Stimulated activated CD8-positive, alpha-beta memory T cell treated with anti-CD3 and anti-CD28 coated beads, Interleukin-4, amount 100 ng/mL, for 1 hour (primary cell): ENCODE measurements at places on chromosomes 11 and 22.
A peak's percentile ranks its signal among the peaks of the same experiment; 100 is the strongest.

GRCh38 chr11:73645972-73646631 lies at the start of gene PLEKHB1:
TSS of gene PLEKHB1 (plus strand) at chr11:73646581. CDS start at chr11:73646609, 28 bp downstream.
- DNase-seq: no peak

DNA sequence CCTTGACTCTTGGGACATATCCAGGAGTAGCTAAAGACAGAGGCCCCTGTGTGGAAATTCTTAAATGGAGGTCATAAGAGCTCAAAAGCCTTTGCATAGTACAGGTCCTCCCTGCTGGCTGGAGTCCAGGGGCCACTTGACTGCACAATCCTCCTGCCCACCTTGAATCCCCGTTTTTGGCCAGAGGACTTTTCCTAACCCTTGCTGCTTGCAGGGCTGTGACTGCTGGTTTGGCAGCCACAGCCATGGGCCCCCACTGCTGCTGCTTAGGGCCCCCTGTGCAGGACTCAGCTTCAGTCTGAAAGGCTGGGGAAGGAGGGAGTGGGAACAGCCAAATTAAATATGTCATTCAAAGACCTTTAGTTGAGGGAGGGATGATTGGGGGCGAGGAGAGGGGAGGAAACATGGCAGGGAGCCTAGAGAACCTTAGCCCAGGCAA lies 33.4 kb downstream of the ARHGAP1 start:
- DNase-seq: no peak

- no peak for DNase-seq
These were observed 1.4 kb upstream of the SIGIRR start for GRCh38 chr11:416051-416756.

- no peak for DNase-seq
These were observed 77.4 kb upstream of the CRYBB3 start for GRCh38 chr22:25122136-25122764.

DNA sequence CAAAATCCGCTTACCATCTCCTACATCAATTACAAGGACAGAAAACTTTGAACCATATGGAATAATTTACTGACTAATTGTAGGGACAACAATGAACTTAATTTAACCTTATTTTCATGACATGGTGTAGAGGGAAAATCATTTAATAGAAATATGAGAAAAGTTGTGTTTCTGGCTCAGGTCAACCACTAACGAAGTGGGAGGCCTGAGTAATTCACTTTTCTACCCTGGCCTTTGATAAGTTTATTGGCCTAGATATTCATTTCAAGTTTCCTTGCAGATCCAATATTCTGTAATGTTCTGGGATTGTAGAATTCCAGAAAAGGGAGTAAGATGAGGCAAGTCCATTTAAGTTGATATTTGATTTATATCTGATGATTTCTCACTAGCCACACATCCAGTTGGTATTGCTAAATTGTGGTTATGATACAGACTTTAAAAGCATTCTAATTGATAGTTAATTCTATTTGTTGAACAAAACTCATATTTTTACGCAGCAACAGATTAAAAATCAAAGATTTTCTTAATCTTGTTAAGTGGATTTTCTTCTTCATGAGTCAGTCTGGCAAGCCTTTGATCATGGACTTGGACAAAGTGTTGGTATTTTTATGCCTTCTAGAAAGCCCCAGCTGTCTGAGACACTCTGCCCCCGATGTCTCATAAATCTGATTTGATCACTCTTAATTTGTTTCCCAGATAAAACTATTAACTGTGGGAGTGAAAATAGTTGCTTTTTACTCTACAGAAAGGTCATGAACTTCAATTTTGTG lies 336.5 kb downstream of the TMEM135 start:
- DNase-seq: no peak

GRCh38 chr22:45205276-45205925 lies 35.3 kb downstream of the KIAA0930 start:
- DNase-seq: no peak

DNA sequence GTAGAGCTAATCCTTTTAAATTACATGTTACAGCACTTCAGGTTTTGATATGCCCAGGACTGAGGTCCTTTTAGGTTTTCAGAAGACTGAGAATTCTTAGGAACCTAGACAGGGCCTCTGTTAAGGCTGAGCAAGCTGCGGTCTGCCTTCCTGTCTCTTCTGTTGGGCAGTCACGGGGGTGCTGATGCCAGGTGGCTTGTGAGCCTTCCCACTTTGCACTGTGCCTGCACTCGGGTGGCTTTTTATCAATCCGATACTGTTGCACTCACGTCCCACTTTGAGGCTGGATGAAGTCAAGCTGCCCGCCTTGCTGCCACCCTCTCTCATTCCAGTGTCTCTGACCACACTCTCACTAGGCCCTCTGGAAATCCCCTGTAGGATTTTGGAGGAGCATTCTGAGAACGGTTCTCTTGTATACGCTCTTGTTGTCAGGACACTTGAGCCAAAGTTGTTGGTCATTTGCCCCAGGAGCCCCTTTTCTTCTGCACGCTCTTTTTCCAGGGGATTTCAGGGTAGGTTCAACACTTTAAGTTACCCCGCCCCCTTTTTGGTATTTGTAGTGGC lies 141.8 kb downstream of the TEAD1 start:
- no peak for DNase-seq

- DNase-seq: no peak
These were observed 5.8 kb upstream of the CEP295 start for GRCh38 chr11:93655581-93656255.

GRCh38 chr22:48866906-48867681 lies 960.6 kb downstream of the BRD1 start:
- no peak for DNase-seq

DNA sequence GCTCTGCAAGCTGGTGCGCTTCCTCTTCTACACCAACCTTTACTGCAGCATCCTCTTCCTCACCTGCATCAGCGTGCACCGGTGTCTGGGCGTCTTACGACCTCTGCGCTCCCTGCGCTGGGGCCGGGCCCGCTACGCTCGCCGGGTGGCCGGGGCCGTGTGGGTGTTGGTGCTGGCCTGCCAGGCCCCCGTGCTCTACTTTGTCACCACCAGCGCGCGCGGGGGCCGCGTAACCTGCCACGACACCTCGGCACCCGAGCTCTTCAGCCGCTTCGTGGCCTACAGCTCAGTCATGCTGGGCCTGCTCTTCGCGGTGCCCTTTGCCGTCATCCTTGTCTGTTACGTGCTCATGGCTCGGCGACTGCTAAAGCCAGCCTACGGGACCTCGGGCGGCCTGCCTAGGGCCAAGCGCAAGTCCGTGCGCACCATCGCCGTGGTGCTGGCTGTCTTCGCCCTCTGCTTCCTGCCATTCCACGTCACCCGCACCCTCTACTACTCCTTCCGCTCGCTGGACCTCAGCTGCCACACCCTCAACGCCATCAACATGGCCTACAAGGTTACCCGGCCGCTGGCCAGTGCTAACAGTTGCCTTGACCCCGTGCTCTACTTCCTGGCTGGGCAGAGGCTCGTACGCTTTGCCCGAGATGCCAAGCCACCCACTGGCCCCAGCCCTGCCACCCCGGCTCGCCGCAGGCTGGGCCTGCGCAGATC lies 16.5 kb downstream of the P2RY2 start:
- no peak for DNase-seq

DNA sequence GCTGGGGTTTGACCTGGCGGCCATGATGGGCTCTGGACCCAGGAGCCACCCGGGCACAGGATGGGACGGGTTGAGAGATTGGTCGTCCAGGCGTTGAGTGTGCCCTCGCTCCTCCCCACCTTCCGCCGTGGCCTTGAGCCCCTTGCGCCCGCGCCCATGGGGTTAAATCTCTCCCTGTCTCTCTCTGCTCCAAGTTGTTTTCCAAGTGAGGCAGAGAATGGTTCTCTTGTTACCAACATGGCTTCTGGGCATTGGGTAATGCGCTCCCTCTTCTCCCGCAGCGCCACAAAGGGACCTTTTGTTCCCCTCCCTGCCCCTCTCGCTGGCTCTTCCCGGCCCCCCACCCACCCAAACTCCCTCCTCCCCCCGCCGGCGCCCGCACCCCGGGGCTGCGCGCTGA lies 18.8 kb upstream of the PICK1 start:
- DNase-seq: no peak

DNA sequence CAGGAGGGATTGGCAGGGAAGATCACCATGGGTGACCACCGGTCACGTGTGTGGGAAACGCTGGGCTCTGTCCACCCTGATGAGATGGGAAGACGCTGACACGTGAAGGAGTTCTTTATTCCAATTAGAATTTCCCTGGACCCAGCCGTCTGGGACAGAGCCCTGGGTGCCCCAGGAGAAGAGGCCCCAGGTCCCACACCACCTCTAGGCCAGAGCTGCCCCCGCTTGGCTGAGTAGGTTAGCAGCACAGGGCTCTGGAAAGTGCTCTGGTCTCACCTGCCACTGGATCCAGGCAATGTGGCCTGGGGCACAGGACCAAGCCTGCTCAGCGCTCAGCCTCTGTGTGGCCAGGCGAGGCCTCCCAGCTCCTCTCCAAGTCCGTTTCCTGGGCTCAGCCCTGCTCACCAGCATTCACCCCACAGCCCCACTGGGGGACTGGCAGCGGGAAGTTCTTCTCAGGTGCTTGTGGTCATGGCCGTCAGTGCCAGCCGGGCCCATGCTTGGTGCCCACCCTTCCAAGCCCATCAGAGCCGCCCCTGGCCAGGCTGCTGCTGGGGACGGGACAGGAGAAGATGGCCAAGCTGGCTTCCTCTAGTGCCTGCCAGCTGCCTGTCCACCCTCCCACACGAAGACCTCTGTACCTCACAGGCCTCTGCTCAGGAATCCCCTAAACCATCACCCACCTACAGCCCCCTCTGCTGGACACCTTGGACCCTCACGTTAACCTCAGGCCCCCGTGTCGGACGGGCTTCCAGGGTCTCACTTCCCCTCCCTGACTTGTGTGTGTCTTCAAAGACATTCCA lies 62.5 kb upstream of the FGF3 start:
- no peak for DNase-seq

DNA sequence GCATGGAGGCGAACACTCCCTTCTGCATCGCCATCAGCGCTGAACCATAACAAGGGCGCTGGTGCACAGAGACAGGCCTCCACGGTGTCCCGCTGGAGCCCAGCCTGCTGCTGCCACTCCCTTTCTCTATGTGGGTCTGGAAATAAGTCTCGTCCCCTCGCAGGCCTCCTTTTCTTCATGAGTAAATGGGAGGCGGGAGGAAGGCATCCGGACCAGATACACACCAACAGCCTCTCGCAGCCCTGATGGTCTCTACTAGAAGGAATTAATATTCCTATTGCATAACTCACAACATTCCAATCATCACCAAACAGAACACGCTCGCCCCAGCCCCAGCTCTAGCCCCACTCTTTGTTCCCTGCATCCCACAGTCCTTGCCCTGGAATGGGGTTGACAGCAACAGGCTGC lies 14.9 kb downstream of the RASD2 start:
- no peak for DNase-seq

- peak; percentile 59 for DNase-seq
These were observed at the start of gene TPST2 for GRCh38 chr22:26589845-26590736. TSS of gene TPST2 (minus strand) at chr22:26590132. CDS start at chr22:26541630, 48,502 bp downstream.

- DNase-seq: no peak
These were observed at the start of gene DLG2 for GRCh38 chr11:85627332-85627997. TSS of gene DLG2 (minus strand) at chr11:85627344.

DNA sequence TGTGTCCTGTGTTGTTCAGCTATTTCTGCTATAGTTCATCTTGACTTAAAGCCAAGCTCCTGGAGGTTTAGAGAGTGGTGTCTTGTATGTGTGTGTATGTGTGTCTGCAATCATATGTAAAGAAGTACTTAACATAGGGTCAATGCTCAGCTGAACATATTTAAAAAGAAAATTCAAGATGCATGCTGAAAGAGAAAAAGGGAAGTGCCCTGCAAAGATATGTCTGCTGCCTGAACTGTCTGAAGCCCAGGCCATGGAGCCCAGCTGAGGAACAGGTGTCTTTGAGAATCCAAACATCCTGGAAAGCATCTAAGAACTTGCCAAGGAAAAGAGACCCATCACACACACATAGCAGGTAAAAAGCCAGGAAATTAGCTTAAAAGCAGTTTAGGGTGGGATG lies 6.6 kb downstream of the TCN1 start:
- no peak for DNase-seq

GRCh38 chr11:93049740-93050139 lies 80.3 kb downstream of the MTNR1B start:
- no peak for DNase-seq

GRCh38 chr11:126951465-126951864 lies 49.1 kb downstream of the KIRREL3 start:
- no peak for DNase-seq

GRCh38 chr11:69386594-69387408 lies 92.8 kb downstream of the MYEOV start:
- no peak for DNase-seq

DNA sequence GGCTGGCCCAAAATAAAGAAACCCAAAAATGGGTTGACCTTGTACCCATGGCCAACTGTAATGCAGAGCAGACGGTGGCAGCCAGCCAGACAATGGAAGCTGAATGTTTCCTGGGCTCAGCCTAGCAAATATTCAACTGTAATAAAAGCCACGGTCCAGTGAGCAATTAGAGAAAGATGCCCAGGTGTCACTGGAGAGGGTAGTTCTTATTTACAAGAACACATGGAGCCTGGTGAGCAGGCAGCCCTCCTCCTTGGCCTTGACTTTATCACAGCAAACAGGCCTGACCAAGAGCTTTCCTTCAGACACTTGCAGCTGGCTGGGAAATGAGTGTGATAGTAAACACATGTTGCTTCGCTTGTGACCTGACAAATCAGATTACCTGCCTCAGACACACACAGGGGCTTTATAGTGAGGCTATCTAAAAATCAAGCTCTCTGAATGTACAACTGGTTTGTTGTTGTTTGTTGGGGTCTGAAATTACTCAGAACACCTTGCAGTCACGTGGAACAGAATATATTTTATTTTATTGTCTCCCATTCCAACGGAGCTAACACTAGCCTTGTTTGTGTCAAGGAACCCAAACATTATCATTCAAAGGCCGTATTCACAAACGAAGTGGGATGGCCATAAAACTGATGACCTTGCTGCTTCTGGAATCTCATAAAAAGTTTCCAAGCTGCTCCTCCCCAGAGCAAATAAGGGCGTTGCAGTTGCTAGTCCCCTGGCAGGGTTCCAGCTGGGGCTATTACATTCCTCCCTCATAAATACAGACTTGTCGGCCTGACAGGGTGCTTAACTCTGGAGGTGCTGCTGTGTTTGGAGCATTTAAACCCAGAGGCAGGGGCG lies 161.1 kb downstream of the BBOX1 start:
- DNase-seq: no peak

DNA sequence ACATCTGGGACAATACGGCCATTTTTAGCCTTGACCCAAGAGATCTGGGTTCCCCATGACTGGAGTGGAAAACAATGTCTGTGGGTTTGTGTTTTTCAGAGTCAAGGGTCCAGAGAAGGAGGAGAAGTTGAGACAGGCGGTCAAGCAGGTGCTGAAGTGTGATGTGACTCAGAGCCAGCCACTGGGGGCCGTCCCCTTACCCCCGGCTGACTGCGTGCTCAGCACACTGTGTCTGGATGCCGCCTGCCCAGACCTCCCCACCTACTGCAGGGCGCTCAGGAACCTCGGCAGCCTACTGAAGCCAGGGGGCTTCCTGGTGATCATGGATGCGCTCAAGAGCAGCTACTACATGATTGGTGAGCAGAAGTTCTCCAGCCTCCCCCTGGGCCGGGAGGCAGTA lies 15.7 kb downstream of the NNMT start:
- DNase-seq: no peak

- DNase-seq: no peak
These were observed 21.8 kb downstream of the MICAL2 start for GRCh38 chr11:12131943-12132789.

GRCh38 chr11:117197516-117198456 lies 1.4 kb upstream of the TAGLN start:
- no peak for DNase-seq
